ENCODE measurements at places on chromosomes 11 and 22. TPM values are rescaled to one million over a fixed set of nuclear protein-coding genes. Genes with fewer than 3 reads are reported as not detected.

DNA sequence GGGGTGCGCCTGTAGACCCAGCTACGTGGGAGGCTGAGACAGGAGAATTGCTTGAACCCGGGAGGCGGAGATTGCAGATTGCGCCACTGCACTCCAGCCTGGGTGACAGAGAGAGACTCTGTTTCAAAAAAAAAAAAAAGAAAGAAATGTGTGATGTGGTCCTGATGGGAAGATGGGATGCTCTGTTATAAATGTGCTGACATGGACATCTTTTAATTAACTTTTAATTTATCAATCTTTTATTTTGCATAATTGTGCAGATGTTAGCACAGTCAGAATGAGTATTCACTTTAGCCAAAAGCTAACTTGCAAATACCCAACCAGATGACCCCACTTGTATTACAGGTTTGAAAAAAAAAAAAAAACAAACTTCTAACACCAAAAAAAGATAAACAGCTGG lies 23.8 kb upstream of the USP47 start:
- H3K4me1 ChIP-seq, result no peaks in the 10 kb centered on the region
- DNase-seq, result no peak

- peak overlapping the region; percentile 100 for H3K27ac ChIP-seq
- peak overlapping the region; percentile 43 for H3K4me3 ChIP-seq
These were observed 10.6 kb downstream of the PIK3IP1 start for GRCh38 chr22:31281733-31282132.

DNA sequence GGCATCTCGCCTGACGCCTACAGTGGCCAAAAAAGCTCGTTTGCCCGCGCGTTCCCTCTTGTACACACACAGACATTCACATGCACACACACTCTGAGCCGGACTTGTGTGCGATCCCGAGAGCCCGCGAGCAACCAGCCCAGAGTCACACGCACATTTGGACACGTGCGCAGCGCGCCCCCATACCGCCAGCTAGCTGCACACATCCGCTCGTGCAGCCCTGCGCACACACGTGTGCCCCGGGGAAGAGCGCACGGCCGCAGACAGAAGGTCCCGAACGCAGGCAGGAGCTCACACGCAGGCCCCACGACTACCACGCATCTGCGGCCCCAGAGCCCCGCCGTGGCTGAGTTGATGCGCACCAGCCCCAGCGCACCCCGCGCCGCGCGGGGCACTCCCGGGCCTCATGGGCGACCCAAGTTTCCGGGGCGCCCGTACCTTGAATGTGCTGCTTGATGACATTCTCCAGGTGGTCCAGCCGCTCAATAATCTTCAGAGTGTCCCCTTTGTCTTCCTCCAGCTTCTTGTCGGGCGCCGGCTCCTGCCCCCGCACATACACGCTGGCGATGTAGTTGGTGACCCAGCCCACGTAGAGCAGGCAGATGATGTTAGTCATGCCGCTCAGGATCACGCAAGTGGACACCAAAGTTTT lies 758 bp downstream of the GALNT18 start:
- peaks cover 37% of the 10 kb centered on the region for H3K27me3 ChIP-seq
- no peaks in the 10 kb centered on the region for H3K36me3 ChIP-seq
- H3K4me3 ChIP-seq, result peak overlapping the region; percentile 68
- H3K4me1 ChIP-seq, result peaks cover 11% of the 10 kb centered on the region

DNA sequence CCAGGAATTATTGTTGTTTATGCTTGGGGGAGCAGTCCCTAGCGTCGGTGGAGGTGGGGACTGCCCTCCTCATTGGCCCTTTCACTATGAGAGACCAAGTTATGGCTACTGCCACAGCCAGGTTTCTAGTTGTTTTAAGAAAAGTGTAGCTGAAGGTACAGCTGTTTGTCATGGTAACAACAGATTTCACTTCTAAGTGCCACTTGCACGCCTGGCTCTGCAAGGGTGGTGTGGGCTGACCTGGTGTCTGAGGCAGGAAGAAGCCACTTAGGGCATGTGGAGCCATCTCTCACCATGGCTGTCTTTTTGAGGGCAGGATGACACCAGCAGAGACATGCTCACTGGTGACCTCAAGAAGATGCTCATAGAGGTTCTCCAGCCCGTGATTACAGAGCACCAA lies 46.3 kb upstream of the MPEG1 start:
- H3K4me3 ChIP-seq, result no peak overlapping the region
- no peaks in the 10 kb centered on the region for H3K36me3 ChIP-seq
- no peak overlapping the region for H3K27ac ChIP-seq
- DNase-seq, result no peak

- H3K36me3 ChIP-seq, result no peaks in the 10 kb centered on the region
- H3K27ac ChIP-seq, result no peak overlapping the region
- H3K27me3 ChIP-seq, result no peaks in the 10 kb centered on the region
- DNase-seq, result no peak
These were observed 215.1 kb upstream of the SORL1-AS1 start for GRCh38 chr11:121667836-121668235.

- H3K4me1 ChIP-seq, result no peaks in the 10 kb centered on the region
- H3K27ac ChIP-seq, result no peak overlapping the region
- H3K27me3 ChIP-seq, result peaks cover 40% of the 10 kb centered on the region
- no peaks in the 10 kb centered on the region for H3K36me3 ChIP-seq
- no peak overlapping the region for H3K4me3 ChIP-seq
These were observed 932.3 kb downstream of the BRD1 start for GRCh38 chr22:48895336-48895735.

- DNase-seq, result no peak
- peaks cover 14% of the 10 kb centered on the region for H3K36me3 ChIP-seq
- H3K27me3 ChIP-seq, result no peaks in the 10 kb centered on the region
These were observed 13.7 kb downstream of the FAR1 start for GRCh38 chr11:13682212-13682611.

GRCh38 chr11:20042811-20043341 lies 117.4 kb downstream of the DBX1 start:
- H3K27me3 ChIP-seq, result peaks cover 51% of the 10 kb centered on the region
- no peaks in the 10 kb centered on the region for H3K4me1 ChIP-seq
- H3K27ac ChIP-seq, result no peak overlapping the region
- H3K4me3 ChIP-seq, result no peak overlapping the region
- no peak for DNase-seq

DNA sequence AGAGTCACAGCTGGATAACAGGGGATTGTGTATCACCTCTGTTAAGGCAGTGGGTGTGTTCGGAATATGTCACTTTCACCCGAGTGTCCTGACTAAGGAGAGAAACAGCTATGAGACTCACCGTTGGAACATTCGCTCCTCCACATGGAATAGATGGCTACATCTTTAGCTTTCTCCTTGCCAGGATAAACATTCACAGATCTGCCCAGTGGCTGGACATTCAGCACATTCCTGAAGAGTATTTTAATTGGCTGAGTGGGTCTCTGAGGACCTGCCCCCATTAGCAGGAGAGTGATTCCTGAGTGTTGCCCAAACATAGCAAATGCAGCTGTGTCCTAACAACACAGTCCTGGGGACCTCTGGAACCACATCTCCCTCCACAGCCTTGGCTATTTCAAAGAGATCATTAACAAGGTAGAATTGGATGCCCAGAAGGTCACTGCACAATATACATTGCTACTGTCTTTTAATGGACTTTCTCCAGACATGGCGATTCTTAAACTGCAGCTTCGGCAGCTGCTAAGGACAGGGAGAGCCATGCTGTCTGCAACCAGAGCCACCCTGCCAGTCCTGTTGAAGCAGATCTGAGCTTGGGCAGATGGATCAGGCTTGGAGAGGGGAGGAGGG lies 435.0 kb upstream of the CADM1 start:
- no peaks in the 10 kb centered on the region for H3K36me3 ChIP-seq
- H3K4me1 ChIP-seq, result no peaks in the 10 kb centered on the region
- DNase-seq, result no peak
- peaks cover 6% of the 10 kb centered on the region for H3K27me3 ChIP-seq
- no peak overlapping the region for H3K4me3 ChIP-seq
- H3K27ac ChIP-seq, result no peak overlapping the region

DNA sequence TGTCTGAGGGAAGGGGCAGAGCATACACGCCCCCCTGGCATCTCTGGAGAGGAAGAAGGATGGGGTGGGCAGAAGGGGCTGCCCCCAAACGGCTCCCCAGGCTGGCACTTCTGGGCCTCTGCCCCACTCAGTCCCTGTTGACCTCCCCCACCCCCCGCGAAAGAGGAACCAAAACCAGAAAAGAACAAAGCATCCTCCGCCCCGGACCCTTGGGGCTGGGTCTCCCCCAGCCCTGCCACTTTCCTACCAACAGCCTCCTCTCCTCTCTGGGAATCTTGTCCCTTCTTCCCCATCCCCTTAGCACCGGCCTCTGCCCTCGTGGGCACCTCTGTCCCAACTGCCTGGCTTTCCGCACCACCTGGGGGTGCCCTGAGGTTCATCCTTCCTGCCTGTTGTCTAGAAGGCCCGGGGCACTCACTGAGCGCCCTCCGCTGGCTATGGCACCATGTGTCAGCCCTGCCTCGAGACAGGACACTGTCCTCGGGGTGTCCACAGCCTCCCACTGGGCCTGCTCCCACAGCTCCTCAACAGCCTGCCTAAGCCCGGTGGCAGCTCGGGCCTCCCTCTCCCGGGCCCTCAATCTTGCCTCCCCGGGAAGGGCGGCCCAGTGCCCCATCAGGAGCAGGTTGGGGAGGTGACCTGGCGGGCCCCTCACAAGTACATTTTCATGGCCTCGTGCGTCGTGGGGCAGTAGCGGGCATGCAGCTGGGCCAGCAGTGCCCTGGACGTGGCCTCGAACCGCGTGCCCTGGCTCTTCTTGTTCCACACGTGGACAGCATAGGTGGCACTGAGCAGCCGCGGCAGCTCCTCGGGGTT lies 28.2 kb downstream of the A4GALT start:
- no peaks in the 10 kb centered on the region for H3K36me3 ChIP-seq
- H3K27ac ChIP-seq, result no peak overlapping the region
- DNase-seq, result no peak
- H3K27me3 ChIP-seq, result no peaks in the 10 kb centered on the region

DNA sequence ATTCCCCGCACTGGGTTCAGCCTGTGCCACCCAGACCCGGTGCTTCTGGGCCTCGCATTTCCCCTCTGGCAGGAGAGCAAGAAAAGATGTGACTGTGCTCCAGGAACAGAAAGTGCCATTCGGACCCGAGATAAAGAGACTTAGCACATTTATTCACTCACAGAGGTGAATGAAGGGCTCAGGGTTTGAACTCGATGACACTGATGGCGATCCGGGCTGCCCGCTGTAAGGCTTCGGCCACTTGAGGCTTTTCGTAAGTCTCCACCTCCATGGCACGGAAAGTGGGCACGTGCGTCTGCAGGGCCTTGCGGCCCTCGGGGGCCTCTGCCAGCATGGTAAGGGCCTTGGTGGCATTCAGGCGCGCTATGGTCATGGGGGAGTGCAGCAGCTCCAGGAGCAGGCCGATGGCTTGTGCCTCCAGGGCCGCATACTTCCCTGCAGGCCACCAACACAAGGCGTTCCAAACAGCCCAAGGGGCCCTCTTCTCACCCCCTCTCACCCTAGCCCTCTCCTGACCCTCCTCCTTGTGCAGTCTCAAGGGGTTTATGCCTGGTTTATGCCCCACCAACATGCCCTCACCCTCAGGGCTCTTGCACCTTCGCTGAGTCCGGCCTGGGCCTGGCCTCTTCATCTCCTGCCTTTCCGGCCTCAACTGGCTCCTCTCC lies 10.9 kb upstream of the GNAZ start:
- no peaks in the 10 kb centered on the region for H3K36me3 ChIP-seq
- H3K4me3 ChIP-seq, result no peak overlapping the region
- H3K4me1 ChIP-seq, result no peaks in the 10 kb centered on the region
- no peak overlapping the region for H3K27ac ChIP-seq

- H3K4me1 ChIP-seq, result peaks cover 22% of the 10 kb centered on the region
- peaks cover 2% of the 10 kb centered on the region for H3K27me3 ChIP-seq
- no peak for DNase-seq
- H3K36me3 ChIP-seq, result no peaks in the 10 kb centered on the region
These were observed 65.2 kb downstream of the MPPED1 start for GRCh38 chr22:43476751-43477725.

DNA sequence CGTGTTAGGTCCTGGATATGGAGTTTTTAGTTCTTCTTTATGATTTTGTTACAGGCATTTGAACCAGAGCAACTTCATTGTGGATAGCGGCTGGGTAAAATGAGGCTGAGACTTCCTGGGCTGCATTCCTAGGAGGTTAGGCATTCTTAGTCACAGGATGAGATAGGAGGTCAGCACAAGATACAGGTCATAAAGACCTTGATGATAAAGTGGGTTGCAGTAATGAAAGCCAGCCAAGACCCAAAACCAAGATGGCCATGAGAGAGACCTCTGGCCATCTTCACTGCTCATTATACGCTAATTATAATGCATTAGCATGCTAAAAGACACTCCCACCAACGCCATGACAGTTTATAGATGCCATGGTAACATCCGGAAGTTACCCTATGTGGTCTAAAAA lies 23.4 kb upstream of the CLMP start:
- H3K27me3 ChIP-seq, result peaks cover 6% of the 10 kb centered on the region
- peaks cover 8% of the 10 kb centered on the region for H3K36me3 ChIP-seq
- no peak for DNase-seq
- H3K4me3 ChIP-seq, result no peak overlapping the region
- H3K27ac ChIP-seq, result no peak overlapping the region

GRCh38 chr22:50303515-50303847 lies 4.0 kb downstream of the PLXNB2 start:
- H3K27me3 ChIP-seq, result peaks cover 4% of the 10 kb centered on the region
- H3K27ac ChIP-seq, result no peak overlapping the region
- no peaks in the 10 kb centered on the region for H3K36me3 ChIP-seq
- no peak for DNase-seq
- H3K4me1 ChIP-seq, result peaks cover 20% of the 10 kb centered on the region

GRCh38 chr11:101759771-101760450 lies 154.9 kb upstream of the CEP126 start:
- DNase-seq, result no peak
- no peaks in the 10 kb centered on the region for H3K36me3 ChIP-seq
- H3K27me3 ChIP-seq, result no peaks in the 10 kb centered on the region
- H3K4me3 ChIP-seq, result no peak overlapping the region
- H3K27ac ChIP-seq, result no peak overlapping the region

GRCh38 chr22:39382410-39382809 lies 17.2 kb upstream of the TAB1 start:
- H3K27me3 ChIP-seq, result no peaks in the 10 kb centered on the region
- H3K4me1 ChIP-seq, result peaks cover 4% of the 10 kb centered on the region
- H3K4me3 ChIP-seq, result no peak overlapping the region

Gene PGA3
- total RNA-seq, result not detected

Gene CSRP3
- total RNA-seq, result not detected

Data from naive thymus-derived CD8-positive, alpha-beta T cell (primary cell).